Hepatocyte (in vitro differentiated cells): ENCODE measurements at places on chromosomes 7 and 10. TPM values are rescaled to one million over a fixed set of nuclear protein-coding genes. Genes with fewer than 3 reads are reported as not detected.

Gene ADAM22
- polyA plus RNA-seq, result 1.6 and 3.4 TPM in 2 replicates

Gene C10orf62
- polyA plus RNA-seq, result not detected in 2 replicates

Gene SPDYE1
- 0.51 and 0.99 TPM in 2 replicates for polyA plus RNA-seq

Gene DLX5
- polyA plus RNA-seq, result 19.6 and 22.1 TPM in 2 replicates

Gene VGF
- polyA plus RNA-seq, result 0.19 and 0.80 TPM in 2 replicates

Gene MAPK8
- polyA plus RNA-seq, result 18.2 and 20.9 TPM in 2 replicates

GRCh38 chr7:139895141-139895829 is 66.2 kb downstream of the TBXAS1 start:
- no peak for DNase-seq

DNA sequence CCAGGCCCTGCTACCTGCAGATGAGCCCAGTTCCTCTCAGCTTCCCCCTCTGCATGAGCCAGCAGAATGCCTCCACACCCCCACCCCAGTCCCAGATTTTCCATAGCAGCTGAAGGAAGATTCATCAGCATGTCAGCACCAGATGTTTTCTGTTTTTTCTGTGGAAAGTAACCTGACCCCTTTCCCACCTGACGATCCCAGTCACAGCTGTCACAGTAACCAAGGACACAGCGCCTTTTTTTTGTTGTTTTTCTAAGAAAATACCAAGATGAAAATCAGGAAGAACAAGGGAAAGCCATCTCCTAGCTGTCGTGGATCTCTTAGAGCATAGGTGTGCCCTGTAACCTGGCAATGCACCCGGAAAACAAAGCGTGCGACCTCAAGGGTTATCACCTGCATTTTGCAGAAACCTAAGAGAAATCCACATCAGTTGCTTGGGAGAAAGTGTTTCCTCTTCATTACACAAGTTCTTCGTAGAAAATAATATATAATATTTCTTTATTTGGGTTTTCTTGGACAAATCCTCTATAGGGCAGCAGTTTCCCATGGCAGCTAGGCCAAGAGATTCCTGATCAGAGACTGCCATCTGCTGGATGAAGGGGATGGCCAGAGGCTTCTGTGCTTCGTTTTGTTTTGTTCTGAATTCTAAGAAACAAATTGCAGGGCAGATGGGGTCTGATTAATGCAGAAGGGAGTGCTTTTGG is 401.9 kb downstream of the TNS3 start:
- DNase-seq, result peak; percentile 80

GRCh38 chr7:76386691-76387260 is 22.7 kb downstream of the SSC4D start:
- no peak for DNase-seq

GRCh38 chr10:126917975-126918908 is 13.0 kb downstream of the DOCK1 start:
- DNase-seq, result no peak

- DNase-seq, result peak; percentile 71
Observed at GRCh38 chr7:86926732-86927131, 132.7 kb downstream of the ELAPOR2 start.

DNA sequence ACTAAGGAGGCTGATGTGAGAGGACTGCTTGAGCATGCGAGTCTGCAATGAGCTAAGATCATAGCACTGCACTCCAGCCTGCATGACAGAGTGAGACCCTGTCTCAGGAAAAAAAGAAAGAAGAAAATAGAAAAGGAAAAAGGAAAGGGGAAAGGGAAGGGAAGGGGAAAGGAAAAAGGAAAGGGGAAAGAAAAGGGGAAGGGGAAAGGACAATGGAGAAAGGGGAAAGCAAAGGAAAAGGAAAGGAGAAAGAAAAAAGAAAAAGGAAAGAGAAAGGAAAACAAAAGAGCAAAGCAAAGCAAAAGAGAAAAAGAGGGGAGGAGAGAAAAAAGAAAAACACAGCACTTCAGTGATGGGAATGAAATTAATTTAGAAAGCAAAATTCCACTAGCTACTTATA is 179.3 kb downstream of the SRPK2 start:
- no peak for DNase-seq

DNA sequence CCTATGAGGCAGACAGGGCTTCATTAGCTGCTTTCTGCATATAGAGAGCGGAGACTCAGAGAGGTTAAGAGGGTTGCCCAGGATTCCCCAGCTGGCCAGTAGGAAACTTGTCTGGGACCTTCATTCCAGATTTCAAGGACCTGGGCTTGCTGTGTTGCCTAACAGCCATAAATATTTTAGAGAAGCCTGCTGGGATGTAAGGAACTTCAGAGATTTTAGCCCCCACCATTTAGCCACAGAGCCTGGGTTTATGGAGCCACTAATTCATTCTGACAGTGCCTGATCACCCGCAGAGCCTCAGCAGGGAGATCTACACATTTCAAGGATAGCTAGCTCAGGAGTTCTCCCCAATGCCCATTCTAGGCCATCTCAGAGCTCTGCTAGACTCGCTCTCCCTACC is 56.6 kb upstream of the TRUB1 start:
- no peak for DNase-seq
